ENCODE measurements at places on chromosomes 1 and 21. TPM values are rescaled to one million over a fixed set of nuclear protein-coding genes. Genes with fewer than 3 reads are reported as not detected.

GRCh38 chr1:92933459-92933858, 27.8 kb downstream of the DIPK1A start:
- DNase-seq: no peak

Gene TEDDM1
- not detected for total RNA-seq

Gene SCAF4
- 8.8 TPM for total RNA-seq

Gene MEGF6
- 32.6 TPM for total RNA-seq

- DNase-seq: no peak
Observed at GRCh38 chr1:213790565-213790964, 197.2 kb upstream of the PROX1 start.

Gene IKBKE
- total RNA-seq: 1.3 TPM

Gene C1QC
- 126 TPM for total RNA-seq

DNA sequence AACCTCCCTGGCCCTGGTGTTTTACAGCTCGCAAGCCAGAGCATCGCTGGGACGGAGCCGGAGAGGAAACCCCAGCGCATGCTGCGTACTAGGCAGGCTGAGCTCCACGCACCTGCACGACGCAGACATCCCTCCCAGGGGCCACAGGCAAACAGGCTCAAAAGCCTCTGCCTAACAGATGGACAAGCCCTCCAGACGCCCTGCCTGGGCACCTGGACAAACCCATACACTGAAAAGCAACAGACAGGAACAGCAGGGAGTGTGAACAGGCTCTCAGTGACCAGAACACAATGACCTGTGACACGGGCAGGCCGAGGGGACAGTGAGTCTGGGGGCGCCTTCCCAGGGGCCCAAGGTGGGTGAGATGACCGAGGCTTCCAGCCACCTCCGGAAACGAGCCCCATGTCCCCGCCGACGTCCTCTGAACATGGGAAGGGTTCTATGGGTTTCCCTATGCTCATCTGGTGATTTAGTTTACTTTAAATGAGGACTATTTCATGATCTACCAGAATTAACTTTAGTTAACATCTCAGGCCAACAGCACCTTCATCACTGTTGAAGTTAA, 40.3 kb downstream of the NPHP4 start:
- DNase-seq: no peak

Gene KLF17
- total RNA-seq: not detected

DNA sequence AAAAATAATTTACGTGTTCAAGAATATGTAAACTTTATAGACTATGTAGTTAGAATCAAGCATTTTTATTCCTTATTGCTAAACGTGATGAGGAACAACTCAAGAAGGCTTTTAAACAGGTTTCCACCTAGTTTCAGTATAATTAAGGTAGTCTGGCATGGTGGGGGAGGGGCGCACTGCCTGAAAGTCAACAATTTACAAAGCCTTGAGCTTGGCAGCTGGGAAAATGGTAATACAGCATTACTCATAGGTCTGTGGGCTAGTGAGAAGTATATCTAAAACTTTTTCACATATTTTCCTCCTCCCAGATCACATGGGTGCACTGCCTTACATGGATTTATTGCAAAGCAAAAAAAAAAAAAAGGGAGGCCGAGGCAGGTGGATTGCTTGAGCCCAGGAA, 75.2 kb downstream of the EVI5 start:
- no peak for DNase-seq

GRCh38 chr1:234751678-234752077, 141.7 kb upstream of the IRF2BP2 start:
- no peak for DNase-seq

- DNase-seq: no peak
Observed at GRCh38 chr1:165316153-165316772, 40.3 kb downstream of the LMX1A start.

Gene TXLNA
- total RNA-seq: 16.1 TPM

GRCh38 chr1:56639211-56639610, 5.9 kb upstream of the PRKAA2 start:
- no peak for DNase-seq

DNA sequence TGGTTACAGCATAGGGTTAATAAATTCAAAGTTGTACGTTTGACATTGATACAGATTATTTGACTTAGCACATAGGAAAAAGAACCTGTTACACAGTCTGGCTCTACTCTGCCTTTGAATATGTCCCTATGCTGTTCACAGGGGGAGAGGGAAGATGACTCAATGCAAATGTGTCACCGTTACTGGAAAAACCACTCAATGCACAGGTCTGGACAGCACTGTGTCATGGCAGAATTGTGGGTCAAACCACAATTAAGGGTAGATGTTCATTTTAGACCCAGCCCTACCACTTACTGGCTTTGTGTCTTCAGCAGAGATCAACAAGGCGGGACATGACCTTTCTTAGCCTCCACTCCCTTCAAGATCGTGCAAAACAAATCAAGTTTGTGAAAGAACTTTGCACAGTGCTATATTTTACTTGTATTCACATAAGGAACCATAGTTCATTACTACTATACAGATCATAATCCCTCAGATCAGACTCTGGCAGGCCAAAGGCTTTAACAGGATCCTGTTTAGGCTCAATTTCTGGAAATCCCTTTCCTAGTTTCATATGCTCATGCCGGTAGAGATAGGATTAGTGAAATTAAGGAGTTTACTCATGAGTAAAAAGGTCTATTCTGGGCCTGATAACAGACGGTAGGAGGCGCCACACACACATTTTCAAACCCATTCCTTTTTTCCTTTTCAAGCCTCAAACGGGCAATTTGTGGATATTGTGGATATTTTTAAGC, 22.1 kb downstream of the EIF2D start:
- DNase-seq: no peak

DNA sequence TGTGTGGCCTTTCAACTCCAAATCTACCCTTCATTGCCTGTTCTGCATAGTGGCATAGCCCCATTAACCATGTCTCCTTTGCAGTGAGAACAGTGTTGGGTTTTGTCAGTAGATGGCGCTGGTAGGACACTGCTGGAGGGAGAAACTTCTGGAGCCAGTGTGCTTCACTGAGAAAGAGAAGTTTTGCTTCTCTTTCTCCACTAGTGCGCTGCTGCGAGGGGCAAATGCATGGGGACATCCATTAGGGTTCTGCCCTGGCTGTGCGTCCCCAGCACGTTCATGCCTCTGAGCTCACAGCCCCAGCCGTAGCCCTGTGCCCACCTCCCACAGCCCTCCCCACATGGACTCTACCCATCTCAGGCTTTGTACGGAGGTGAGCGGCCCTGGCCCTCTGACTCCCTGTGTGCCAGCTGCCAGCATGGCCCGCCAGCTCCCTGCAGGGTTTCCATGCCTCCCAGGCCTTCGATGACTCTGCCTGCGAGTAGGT, 53.1 kb downstream of the RIMS3 start:
- DNase-seq: peak; percentile 64

DNA sequence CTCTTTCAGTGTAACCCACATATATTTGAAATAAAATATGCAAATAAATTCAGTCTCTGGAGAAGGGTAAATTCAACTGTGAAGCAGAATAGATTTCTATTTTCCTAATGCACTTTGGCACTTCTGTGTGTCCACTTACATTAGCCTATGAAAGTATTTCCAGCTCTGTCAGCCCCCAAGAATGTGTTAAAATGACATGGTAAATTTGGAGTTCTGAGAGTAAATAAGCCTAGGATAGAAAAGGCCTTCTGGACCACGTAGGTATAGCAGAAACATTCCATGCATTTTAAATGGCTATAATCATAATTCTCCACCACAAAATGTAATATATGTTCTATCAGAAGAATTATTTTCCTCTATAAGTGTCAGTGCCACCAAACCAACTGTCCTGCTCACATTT, 276.2 kb downstream of the NEGR1 start:
- DNase-seq: no peak

Gene RYR2
- 392 TPM for total RNA-seq

Gene RPTN
- total RNA-seq: not detected

- DNase-seq: no peak
Observed at GRCh38 chr1:235259133-235259778, 68.7 kb downstream of the ARID4B start.

DNA sequence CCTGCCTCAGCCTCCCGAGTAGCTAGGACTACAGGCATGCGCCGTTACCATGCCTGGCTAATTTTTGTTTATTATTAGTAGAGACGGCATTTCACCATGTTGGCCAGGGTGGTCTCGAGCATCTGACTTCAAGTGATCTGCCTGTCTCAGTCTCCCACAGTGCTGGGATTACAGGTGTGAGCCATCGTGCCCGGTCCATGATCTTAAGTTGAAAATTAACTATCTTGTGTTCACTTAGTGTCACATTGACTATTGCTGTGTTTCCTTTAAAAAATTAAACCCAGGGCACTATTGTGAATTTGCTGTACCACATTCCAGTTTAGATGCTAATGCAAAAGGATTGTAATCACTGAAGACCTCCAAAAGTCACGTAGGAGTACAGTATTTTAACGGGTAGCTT, 14.1 kb downstream of the CMPK1 start:
- no peak for DNase-seq

Gene TAF1A
- 2.7 TPM for total RNA-seq

GRCh38 chr1:115809076-115809475, 31.9 kb downstream of the NHLH2 start:
- no peak for DNase-seq
